ENCODE measurements at places on chromosomes 3 and 15. TPM values are rescaled to one million over a fixed set of nuclear protein-coding genes. Genes with fewer than 3 reads are reported as not detected.

The DNAH12 gene
- not detected for total RNA-seq

The TTC21A gene
- total RNA-seq, result 1.9 TPM

The TM6SF1 gene
- total RNA-seq, result not detected

The CNTN6 gene
- total RNA-seq, result not detected

The CTDSPL2 gene
- total RNA-seq, result 21.1 TPM

The GP9 gene
- not detected for total RNA-seq

The ARID3B gene
- 3.8 TPM for total RNA-seq

The SOX2 gene
- total RNA-seq, result 0.60 TPM

The TRPM7 gene
- total RNA-seq, result 25.5 TPM

The SLC15A2 gene
- 0.29 TPM for total RNA-seq

The DCLK3 gene
- total RNA-seq, result not detected

The ITIH4 gene
- total RNA-seq, result 0.65 TPM

The GCSAM gene
- total RNA-seq, result not detected

The MESP2 gene
- total RNA-seq, result 0.95 TPM

The CNTN4 gene
- not detected for total RNA-seq

The ERICH6 gene
- not detected for total RNA-seq

The CMTM8 gene
- total RNA-seq, result 11.7 TPM

The LMOD3 gene
- total RNA-seq, result not detected

The PIGB gene
- total RNA-seq, result 9.4 TPM

The DALRD3 gene
- total RNA-seq, result 26.3 TPM

The ST3GAL6 gene
- 1.9 TPM for total RNA-seq

The RTP1 gene
- not detected for total RNA-seq

The ZNF106 gene
- 6.3 TPM for total RNA-seq

The MORC1 gene
- total RNA-seq, result not detected

The BCL2A1 gene
- total RNA-seq, result 11.4 TPM

The ANKRD63 gene
- 0.67 TPM for total RNA-seq

The ACP3 gene
- total RNA-seq, result not detected

The CFAP100 gene
- not detected for total RNA-seq

The ASB14 gene
- total RNA-seq, result not detected

The MST1R gene
- 6.0 TPM for total RNA-seq

The BCHE gene
- total RNA-seq, result 0.74 TPM

The NRROS gene
- not detected for total RNA-seq

The C3orf70 gene
- total RNA-seq, result not detected

The TLE3 gene
- 21.4 TPM for total RNA-seq

The SMCO1 gene
- not detected for total RNA-seq

The PTX3 gene
- 1.0 TPM for total RNA-seq

The C3orf20 gene
- not detected for total RNA-seq

The PPP1R2 gene
- 13.4 TPM for total RNA-seq

The VGLL3 gene
- total RNA-seq, result 4.4 TPM

The TERC gene
- not detected for total RNA-seq

The TMED3 gene
- total RNA-seq, result 189 TPM

The DHFR2 gene
- 3.0 TPM for total RNA-seq

The PRR23A gene
- not detected for total RNA-seq

The ACVR2B gene
- total RNA-seq, result 1.6 TPM

The GTF2A2 gene
- total RNA-seq, result 181 TPM

The CLRN1 gene
- total RNA-seq, result not detected

The DUOXA2 gene
- not detected for total RNA-seq

The TOMM70 gene
- 45.4 TPM for total RNA-seq

The PLA2G4D gene
- total RNA-seq, result not detected

The CCR9 gene
- not detected for total RNA-seq

The ITGA11 gene
- total RNA-seq, result 4.5 TPM

The CCDC9B gene
- 22.7 TPM for total RNA-seq

The IQCH gene
- total RNA-seq, result 2.4 TPM

All from A549 treated with ZK216348 at 1 μM for 4 hours (cell line).